ENCODE measurements at places on chromosomes 4 and X.
A peak's percentile ranks its signal among the peaks of the same experiment; 100 is the strongest.

DNA sequence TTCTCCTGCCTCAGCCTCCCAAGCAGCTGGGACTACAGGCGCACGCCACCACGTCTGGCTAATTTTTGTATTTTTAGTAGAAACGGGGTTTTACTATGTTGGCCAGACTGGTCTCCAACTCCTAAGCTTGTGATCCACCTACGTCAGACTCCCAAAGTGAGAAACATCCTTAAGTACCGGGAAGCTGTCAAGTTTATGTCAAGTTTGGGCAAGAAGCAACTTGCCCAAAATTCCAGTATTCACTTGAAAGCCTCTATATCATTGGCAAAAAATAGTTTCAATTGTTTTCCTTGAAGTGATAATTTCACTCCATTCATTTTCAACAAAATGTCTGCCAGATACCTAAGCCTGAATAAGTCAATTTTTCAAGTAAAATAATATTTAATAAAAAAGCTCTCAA, 370.0 kb downstream of the FBXO8 start:
- DNase-seq = no peak

DNA sequence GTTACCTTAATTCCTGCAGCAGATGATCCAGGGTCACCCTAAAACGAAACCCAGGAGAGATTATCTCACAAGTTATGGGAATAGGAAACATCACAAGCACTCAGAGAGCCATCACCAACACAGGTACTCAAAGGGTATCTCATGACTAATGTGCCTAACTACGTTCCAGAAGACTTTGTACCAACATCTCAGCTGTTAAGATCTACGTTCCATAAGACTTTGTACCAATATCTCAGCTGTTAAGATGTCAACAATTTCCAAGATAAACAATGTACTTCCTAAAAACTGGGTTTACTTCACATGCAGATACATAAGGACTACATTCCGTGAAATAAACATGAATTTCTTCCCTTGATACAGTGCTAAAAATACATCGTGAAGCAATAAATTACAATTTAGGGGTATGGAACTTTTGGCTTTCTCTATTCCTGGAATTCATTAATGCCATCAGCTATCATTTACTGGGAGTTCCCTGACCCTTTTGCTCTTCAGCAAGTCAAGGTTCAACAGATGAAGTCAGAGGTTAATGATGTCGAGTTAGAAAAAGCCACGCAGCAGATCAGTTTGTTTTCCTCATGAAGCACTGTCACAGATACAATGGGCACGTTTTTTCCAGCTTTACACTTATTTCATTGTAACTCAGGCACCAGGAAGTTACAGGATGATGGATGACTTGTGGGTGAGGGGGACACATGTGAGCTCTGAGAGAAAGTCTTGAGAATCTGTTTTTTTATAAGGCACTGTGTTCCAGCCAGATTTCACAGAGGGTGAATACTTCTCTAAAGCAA, 127.0 kb upstream of the ETNPPL start:
- peak; percentile 29 for DNase-seq

DNA sequence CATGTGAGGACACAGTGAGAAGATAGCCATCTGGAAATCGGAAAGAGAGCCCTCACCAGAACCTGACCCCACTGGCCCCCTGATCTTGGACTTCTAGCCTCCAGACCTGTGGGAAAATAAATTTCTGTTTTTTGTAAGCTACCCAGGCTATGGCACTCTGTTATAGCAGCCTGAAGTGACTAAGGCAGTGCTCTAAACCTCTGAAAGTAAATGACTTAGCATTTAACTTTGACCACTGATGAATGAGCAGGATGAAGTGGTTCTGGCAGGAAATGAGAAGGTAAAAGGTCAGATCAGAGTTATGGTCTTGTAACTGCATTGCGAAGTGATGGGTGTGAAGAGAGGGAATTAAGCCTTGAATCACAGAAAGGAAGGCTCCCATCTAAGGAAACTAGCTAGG, 17.0 kb downstream of the GPAT3 start:
- DNase-seq = no peak

- DNase-seq = peak; percentile 49
Observed at GRCh38 chrX:23554304-23554703, 113.0 kb upstream of the PRDX4 start.

DNA sequence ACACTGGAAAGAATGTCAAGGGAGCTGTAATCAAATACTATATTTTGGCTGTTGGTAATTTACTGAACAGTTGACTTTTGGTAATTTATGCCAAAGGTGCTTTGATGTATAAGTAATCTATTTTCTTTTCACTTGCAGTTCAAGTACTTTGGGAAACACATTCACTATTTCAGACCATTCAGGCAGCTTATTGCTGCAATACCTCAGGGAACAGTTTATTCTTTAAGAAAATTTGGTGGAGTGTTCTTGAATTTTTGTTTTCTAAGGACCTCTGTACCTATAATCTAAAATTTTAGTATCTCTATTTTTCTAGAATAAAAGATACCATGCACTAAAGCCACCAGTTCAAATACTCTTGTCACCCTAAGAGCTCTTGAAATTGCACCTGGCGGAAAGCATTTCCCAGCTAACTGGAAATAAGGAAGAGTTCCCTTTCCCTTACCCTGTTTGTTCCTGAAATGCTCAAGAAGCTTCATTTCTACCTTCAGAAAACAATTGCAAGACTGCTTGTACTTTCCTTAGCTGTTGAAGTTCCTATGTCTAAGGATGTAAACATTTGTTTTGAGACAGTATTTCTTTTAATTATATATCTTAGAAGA, 633.5 kb upstream of the FAT1 start:
- DNase-seq = no peak

DNA sequence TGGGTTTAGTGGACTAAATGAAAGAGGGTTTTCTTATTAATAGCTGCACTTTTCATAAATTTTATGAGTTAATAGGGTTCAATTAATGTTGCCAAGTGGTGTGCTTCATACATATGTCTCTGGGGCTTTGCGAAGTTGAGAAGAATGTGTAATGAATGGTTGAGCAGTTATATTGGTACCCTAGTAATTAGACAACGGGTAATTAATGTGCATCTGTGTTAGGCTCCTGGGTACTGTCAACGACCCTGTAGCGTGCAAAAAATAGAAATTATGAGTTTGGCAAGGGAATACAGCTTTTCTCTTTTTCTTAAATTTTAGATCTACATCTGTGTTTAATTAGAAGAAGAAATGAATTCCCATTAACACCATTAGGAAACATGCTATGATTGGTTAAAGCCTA, 1027.7 kb downstream of the ARAP2 start:
- DNase-seq = no peak

GRCh38 chr4:121243485-121243884, 79.4 kb upstream of the TNIP3 start:
- DNase-seq = no peak

GRCh38 chr4:110042545-110043517, 130.1 kb downstream of the EGF start:
- DNase-seq = no peak

- DNase-seq = no peak
Observed at GRCh38 chr4:2068566-2068965, 9.4 kb downstream of the NAT8L start.

DNA sequence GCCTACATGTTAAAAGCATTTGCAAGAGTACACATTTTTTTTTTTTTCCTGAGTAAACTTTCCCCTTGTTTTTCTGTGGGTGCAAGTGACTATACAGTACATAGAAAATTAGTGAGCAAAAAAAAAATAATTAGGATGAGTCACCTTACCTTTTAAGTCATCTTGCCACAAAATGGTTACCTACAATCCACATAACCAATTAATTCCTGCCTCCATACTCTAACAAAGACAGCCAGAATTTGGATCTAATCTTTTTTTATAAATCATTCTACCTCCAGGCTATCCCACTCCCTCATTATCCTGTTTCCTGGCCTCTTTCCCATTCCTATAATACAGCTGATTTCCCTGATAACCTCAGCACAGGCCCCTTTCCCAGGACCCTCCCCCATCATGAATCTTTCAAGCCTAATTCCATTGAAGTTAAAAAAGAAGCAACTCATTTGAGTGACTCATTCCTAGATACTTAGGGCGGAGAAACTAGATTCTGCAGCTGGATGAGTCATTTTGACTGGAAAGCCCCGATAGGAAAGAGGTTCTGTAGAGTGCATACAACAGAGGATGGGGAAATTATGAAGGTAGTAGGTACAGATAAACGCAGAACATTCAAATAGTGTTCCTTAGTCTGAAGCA, 128.2 kb downstream of the C4orf51 start:
- DNase-seq = peak; percentile 87

GRCh38 chr4:184282895-184283654, 65.4 kb upstream of the ENPP6 start:
- DNase-seq = no peak

DNA sequence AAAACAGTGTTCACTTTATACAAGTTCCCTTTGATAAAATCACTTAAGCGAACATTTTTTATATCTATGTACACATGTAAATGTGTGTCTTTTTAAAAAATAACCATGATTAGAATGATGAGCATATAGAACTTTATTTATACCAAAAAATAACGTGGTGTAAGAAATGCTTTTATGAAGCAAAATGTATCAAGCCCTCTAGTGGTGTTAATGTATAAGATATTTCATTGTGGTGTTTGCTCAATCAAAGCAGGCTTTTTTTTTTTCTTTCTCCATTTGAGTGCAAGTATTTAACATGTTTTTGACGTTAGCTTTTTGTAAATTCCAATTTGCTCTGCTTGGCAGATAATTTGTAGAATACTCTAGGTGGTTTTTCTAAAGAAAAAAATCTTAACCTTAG, 2092.4 kb upstream of the TENM3 start:
- peak; percentile 45 for DNase-seq

DNA sequence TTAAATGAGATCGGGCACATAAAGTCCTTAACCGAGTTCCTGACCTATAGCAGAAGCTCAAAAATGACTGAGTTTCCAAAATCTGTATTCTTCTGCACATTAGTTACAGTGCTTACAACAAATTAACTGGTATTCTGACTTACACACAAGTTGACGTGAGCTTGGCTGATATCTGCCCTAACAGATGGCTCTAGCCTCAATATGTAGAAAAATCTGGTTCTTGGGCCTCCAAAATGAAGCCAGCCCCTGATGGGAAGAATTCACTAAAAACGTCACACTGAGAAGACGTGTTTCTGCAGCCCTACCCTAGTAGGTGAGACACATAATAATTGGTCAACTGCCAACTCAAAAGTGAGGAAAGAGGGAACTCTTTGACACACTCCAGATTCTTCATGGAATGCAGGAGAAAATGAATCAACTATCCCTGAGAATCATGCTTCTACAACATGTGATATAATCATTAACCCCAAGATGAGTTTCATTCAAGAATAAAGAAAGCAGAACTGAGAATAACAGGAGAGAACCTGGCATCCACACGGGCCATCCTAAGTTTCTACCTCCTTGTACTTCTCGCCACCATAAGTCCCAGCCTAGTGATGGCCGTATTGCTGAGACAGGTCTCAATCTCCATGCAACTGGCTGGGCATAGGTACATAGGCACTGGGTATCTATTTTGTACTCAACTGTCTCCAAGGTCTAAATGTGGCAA, 8.2 kb downstream of the STX18 start:
- DNase-seq = no peak

DNA sequence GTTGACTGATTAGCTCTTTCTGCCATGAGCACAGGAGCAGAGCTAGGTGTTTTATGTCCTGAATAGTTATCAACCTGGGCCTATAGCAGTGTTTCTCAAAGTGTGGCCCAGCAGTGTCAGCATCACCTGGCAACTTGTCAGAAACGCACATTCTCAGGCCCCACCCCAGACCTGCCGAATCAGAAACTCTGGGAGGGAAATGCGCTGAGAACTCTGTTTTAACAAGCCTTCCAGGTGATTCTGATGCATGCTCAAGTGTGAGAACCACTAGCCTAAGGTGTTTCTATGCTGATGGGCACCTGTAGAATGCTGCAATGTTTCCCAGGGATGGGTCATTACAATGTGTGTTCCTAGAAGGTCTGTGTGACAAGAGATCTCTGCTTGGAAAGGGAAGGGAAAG, 257.5 kb downstream of the MID1IP1 start:
- no peak for DNase-seq

- no peak for DNase-seq
Observed at GRCh38 chr4:61841714-61842113, 641.6 kb downstream of the ADGRL3 start.

DNA sequence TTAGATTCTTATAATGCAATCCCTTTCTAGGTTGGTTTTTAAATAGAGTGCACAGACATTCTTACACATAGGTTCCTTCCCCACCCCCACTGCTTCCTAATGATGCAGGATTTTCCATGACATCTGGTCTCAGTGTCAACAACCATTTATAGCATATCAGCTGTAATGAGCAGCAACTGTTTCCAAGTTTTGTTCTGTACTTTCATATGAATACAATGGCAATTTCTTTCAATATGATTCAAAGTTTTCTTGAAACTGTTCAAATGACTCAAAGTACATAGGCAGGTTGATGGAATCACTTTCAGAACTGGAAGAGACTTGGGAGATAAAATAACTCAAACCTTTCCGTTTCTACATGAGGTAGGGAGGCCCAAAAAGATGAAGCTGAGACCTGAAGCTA, 220.7 kb downstream of the CAMK2D start:
- no peak for DNase-seq

DNA sequence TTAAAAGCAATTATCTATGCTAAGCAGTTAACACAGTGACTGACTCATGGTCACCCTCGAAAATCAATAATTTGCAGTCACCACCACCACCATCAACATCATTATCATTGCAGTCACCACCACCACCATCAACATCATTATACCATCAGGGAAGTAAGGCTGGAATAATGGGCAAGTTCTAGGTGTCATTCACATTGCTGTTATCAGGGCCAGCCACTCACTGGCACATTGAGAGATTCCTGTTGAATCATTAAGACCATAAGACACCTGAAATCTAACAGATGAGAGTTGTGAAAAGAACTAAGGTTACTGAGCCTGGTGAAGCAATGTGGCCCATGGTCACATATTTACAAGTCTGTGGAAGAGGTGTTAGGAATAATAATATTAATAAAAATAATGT, 247.7 kb upstream of the BOD1L1 start:
- DNase-seq = no peak

- no peak for DNase-seq
Observed at GRCh38 chr4:78922207-78922606, 17.0 kb downstream of the PAQR3 start.

DNA sequence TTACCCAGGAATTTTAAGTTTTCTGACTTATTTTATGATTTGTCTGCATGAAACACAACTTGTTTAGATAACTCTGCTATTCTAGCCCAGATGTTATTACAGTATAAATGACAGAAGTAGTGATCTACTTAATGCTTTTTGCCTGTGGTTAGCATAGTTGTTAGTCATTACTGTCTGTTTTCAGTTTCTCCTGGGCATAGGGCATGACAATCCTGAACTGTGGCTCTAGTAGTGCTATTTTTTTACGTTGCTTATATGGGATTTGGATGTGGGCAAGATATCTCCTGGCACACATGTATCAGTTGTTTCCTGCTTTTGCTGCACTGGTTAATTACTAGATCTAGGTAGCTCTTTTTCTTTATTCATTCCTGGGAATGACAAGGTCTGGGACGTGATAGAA, 1005.8 kb downstream of the PCDH18 start:
- no peak for DNase-seq

- no peak for DNase-seq
Observed at GRCh38 chr4:139861471-139861870, 195.9 kb downstream of the MGST2 start.

GRCh38 chr4:26214994-26215393, 105.8 kb upstream of the RBPJ start:
- DNase-seq = no peak

All from A673 (cell line).